NCI-H226 (cell line): ENCODE measurements at places on chromosomes 1 and 21.

- DNase-seq: no peak
Measured at GRCh38 chr1:150144606-150145005, 5.1 kb upstream of the PLEKHO1 start.

DNA sequence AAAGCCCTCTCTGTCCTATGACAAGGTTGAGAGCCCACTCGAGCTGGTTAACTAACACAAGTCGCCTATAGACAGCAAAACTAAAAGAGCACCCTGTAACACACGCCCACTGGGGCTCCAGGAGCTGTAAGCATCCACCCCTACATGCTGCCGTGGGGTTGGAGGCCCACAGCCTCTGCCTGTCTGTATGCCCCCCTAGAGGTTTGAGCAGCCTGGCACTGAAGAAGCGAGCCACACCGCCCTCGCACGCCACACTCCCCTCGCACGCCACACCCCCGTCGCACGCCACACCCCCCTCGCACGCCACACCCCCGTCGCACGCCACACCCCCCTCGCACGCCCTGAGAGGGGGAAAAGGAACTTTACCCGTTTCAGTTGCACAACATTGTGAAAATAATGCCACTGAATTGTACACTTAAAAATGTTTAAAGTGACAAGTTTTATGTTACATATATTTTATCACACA, 13.2 kb upstream of the HMGCL start:
- DNase-seq: peak; percentile 23

GRCh38 chr1:16242556-16243214, 5.7 kb upstream of the CPLANE2 start:
- DNase-seq: no peak

DNA sequence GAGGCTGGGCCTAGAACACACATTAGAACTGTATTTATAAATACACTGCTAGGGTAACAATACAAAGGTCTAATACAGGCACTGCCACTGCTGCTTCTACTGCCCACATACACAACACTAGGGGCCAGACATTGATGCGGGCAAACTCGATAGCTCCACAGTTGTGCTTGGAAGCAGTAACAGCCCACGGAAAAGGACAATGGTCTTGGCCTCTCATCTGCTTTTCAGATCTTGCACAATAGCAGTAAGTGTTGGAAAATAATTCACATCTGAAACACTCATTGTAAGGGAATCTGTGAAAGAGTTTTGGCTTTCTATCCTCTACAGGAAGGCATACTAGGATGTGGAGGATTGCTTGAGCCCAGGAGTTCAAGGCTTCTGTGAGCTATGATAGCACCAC, 6.9 kb upstream of the SPOCD1 start:
- DNase-seq: peak; percentile 24

DNA sequence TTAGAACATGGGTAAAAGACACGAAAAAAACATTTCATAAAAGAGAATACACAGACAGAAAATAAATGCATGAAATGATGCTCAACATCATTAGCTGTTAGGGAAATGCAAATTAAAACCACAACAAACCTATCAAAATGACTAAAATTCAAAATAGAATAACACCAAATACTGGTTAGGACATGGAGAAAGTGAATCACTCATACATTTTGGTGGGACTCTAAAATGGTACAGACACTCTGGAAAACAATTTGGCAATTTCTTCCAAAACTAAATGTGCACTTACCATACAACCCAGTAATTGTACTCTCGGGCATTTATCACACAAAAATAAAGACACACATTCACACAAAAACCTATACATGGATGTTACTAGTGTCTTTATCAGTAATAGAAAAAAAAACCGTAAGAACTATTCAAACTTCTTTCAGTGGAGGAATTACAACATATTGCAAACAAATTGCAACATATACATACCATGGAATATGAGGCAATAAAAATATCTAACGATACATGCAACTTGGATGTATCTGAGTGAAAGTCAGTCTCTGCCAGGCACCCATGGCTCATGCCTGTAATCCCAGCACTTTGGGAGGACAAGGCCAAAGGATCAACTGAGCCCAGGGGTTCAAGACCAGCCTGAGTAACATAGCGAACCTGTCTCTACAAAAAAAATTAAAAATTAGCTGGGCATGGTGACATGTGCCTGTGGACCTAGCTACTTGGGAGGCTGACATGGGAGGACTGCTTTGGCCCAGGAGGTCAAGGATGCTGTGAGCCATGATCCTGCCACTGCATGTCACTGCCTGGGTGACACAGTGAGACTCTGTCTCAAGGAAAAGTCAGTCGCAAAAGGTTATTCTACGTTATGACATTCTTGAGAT, 19.6 kb downstream of the HSF2BP start:
- peak; percentile 84 for DNase-seq

DNA sequence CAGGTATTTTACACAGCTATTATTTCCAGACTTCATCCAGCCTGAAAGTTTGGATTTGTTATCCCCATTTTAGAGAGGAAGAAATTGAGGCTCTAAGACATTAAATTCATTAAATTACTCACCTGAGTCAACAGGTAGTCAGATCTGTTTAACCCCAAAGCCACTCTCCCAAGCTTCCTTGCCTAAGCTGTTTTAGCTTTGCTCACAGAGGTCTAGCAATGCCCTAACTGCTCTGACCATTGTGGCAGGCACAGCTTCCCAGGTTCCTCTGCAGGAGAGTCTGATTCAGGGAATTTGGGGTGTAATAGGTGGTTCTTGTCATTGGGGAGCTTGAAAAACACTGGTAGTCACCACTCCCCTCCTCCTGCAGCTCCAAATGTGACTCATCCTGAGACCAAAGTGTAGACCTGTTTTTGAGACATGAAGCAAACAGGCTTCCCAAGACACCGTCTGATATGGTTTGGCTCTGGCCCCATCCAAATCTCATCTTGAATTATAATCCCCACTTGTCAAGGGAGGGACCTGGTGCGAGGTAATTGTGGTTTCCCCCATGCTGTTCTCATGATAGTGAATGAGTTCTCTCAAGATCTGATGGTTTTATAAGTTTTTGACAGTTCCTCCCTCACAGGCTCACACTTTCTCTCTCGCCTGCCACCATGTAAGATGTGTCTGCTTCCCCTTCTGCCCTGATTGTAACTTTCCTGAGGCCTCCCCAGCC, 142.8 kb upstream of the DNAH14 start:
- no peak for DNase-seq

DNA sequence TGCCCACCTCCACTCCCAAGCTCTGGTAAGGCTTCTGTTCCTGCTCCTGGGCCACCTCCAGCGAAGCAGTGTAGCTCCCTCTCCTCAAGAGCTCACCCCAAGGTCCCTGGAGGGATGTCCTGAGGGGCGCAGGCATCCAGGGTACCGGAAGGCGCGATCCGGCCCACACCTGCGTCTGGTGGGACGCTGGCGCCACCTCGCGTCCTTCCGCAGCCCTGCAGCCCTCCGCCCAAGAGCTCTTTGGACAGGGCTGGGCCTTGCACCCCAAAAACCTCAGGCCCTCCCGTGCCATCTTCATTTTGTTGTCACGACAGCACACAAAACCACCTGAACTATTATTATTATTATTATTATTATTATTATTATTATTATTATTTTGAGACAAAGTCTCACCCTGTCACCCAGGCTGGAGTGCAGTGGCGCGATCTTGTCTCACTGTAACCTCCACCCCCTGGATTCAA, 49.2 kb upstream of the PAX7 start:
- DNase-seq: no peak
